ENCODE measurements at places on chromosomes 5 and 9. TPM values are rescaled to one million over a fixed set of nuclear protein-coding genes. Genes with fewer than 3 reads are reported as not detected.

Gene FAM78A
- 5.7 TPM for total RNA-seq

- DNase-seq = no peak
Measured at GRCh38 chr5:100516285-100516684, 18.9 kb upstream of the FAM174A start.

Gene PGM5
- 79.3 TPM for total RNA-seq

Gene GAPT
- 0.14 TPM for total RNA-seq

GRCh38 chr5:10352430-10353240, 860 bp upstream of the MARCHF6 start:
- no peak for DNase-seq

DNA sequence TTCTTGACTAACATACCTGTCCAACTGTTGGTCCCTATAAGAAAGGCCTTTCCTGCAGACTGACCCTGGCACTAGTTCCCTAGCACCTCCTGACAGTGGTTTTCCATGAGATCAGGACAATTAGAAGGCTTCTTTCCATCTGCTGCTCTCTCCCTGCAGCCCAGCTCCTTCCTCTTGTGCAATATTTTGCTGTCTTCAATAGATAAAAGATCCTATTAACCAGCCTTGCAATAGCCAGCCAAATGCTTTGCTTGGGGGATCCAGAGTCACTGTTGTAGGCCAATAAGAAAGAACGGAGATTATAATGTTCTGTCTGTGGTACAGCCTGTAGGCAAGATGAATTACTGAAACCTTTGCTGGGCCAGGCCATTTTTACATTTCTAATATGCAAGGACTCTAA, 18.4 kb upstream of the NME5 start:
- no peak for DNase-seq

- DNase-seq = no peak
Measured at GRCh38 chr5:8848366-8848765, 697.5 kb downstream of the SEMA5A start.

DNA sequence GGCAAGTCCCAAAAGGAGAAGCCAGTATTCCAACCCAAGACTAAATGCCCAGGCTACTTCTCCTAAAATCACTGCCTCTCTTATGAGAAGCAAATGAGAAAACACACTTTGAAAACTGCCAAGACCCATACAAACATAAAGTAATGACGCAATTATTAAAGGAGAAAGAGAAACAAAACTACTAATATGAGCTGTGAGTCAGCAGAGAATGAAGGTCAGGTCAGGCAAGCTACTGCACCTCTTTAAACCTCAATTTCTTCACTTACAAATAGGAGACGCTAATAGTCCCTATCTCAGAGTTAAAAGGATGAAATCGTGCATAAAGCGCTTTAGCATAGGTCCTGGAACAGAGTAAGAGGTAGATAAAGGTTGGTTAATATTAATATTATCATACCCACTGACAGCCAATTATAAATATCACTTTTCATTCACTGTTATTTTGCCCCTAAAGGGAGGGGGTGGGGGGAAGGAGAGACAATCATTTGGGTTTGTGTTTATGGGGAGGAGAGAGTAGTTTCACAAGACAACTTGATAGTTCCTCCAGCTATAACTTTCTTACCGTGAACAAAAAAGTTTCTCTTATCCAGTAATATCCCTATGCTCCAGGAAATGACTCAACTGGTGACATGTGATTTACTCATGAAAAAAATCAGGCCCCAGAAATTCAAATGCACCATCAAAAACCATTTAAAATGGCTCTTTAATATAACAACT, 3.6 kb downstream of the PSMB7 start:
- no peak for DNase-seq

- DNase-seq = no peak
Measured at GRCh38 chr9:114155995-114156656, 789 bp downstream of the COL27A1 start.

- no peak for DNase-seq
Measured at GRCh38 chr9:134556531-134557068, 85.0 kb upstream of the COL5A1 start.

DNA sequence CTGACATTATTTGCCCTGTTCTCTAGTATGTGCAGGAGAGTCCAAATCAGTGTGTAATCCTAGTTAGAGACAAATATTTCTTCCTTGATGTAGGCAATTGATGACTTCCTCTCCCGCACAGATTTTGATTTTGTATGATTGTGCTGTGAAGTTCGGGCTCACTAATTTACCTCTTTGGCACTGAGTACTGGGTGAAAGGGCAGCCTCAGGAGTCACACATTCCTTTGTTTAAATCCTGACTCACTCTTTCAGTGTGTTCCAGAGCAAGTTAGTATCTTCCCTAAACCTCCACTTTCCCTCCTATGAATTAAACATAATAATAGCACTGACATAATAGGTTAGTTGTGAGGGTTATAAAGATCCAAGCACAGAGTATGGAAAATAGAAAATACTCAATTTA, 269.7 kb downstream of the ISL1 start:
- DNase-seq = no peak

Gene MCTP1
- total RNA-seq = 256 TPM

Gene KLHL3
- total RNA-seq = 12.8 TPM

Gene IRX1
- total RNA-seq = 5.7 TPM

DNA sequence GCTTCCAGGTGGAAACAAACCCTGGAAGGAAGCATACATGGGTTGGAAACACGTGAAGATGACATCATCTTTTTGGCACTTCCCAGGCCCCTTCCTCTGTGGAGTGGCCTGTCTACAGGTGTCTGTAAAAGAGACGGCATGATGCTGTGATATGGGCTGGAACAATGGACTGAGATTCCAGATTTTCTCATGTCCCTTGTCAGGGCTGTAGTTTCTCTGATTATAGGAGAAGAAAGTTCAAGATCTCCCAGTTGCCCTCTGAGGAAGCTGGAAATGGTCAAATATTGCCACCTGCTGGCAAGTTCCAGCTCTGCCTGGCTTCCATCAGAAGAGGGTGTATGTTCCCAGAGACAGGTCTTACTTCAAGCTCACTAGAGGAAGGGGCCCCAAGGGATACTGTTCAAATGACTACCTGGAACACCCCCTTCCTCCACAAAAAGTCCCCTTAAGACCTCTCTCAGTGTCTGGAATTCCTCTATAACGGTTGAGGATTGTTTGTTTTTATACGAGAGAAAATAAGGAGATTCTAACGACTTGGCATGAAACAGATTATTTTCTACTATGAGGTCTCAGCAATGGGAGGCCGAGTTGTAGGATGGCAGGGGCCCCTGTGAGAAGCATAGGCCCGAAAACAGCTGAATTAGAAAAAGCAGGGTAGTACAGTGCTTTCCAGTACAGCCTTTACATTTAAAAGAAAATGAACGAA, 7.3 kb upstream of the ANXA6 start:
- no peak for DNase-seq

DNA sequence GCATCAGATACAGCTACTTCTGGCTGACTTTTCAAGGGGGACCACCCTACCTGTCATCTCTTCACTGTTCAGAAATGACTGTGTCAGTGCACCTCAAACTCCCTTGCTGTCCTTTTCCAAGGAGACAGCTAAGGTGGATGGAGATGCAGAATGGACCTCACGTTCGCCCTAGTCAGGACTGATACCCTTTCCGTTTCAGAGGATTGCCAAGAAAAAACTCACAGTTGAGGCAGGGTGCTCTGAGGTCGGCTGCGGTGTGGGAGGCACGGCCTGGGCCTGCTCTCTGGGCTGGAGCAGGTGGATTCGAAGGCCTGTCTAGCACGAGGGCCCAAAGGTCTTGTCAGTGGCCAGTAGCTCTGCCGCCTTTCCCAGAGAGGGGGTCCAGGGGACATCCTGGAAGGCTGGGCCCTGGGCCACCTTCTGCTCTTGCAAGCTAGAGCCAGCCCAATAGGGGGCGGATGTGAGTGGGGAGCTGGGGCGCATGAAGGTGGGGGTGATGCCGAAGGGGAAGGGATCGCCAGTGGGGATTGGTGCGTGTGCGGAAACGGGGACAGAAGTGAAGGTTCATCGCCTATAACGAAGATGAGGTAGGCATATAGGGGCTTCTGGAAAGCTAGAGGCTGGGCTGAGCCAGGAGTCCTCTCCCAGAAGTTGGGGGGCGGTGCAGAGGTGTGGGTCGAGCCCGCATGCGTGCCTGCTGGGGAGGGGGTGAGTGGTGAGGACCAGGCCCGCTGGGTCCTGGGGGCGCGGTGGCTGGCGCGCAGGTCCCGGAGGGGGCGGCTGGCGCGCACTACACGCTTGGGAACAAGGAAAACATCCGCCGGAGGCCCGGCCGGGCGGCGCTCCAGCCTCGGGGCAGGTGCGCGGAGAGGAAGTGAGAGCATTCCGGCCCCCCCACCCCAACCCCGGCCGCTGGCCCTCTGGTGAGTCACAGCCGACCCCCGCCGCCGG, 2.5 kb upstream of the MSMP start:
- no peak for DNase-seq

- no peak for DNase-seq
Measured at GRCh38 chr5:68250661-68251298, 35.2 kb downstream of the PIK3R1 start.

- DNase-seq = no peak
Measured at GRCh38 chr9:89483592-89484474, 14.1 kb downstream of the SEMA4D start.

DNA sequence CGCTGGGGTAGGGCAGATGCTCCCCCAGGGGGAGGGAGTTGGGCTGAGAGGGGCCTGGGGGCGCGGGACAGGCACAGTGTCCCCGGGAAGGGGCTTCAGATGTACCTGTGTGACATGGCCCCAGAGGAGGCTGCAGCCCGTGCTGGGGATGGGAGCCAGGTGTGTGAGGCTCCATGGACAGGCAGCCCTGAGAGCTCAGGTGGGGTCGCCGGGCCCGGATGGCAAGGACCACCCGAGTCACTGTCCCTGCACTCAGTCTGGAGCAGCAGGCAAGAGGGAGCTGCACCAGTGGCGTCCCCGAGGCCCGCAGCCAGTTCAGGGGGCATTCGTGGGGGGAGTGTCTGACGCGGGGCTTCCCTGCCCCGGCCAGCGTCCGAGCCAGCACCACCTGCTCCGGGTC, 18.9 kb downstream of the CCDC187 start:
- DNase-seq = no peak

DNA sequence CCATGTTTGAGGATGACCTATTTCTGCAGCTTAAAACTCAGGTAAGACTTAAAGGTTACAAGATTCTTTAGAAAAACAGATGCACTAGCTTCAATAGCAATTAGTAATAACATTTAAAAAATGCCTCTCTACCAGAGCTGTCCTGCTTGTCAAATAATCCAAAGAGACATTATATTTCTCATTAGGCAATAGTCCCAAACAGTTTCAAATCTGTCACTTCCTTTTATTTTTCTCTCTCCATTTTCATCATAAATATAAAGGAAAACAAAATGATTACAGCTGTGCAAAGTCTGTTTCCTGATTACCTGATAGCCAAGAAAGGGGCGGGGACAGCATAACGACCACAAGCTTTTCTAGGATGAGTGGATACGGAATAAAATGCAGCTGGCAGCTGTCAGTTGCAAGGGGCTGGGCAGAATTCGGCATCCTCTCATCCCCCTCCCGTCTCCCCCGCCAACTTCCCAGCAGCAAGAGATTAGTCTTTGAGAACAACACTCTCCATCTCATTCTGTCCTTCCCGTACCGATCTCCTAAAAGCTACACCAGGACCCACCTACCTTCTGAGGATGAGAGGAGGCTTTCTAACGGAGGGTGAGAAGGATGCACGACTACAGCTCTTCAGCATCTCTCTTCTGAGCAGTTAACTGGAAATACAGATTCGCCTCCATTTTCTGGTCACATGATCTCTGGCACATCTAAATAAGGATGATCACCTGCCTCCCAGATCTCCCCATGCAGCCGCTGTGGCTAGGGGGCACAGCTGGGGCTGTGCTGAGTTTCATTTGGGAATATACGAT, 72.5 kb upstream of the PCA3 start:
- DNase-seq = no peak

GRCh38 chr9:31027678-31028077, 1356.8 kb upstream of the ACO1 start:
- no peak for DNase-seq

Gene PKD2L2
- total RNA-seq = not detected

GRCh38 chr9:22142671-22143070, 133.6 kb upstream of the CDKN2B start:
- no peak for DNase-seq

DNA sequence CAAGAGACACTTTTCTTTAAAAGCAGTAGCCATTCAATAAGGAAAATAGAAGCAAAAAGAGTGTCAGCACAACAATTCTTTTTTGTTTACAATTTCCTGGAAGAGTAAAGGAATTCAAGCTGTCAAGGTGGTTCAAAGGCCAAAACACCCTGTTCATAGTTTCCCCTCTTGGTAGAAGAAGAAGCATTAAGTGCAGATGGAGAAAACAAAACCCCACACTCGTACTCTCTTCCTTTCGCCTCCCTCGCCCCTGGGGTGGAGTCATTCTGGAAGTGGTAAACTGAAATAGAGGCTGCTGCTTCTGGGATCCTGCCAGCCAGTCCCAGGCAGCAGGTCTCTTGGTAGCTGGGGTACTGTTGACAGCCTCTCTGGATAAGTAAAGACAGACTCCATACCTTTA, 105.0 kb downstream of the ANKRD55 start:
- no peak for DNase-seq

DNA sequence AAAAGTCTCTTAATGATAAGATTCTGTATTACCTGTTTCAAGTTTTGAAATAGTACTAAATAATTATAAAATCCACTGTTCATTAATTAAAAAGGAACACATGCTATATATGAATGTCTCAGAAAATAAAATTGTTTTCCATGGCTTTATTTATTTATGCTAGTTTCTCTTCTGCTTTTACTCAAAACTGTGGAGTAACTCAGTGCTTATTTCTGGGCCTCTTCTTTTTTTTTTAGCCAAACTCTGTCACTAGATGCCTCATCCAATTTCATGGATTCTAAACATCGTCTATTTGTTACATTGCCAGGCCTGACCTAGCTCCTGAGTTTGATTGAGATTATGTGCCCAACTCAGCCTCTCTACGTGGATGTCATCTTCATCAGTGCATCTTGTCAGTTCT, 1509.7 kb downstream of the MAT2B start:
- no peak for DNase-seq

GRCh38 chr9:89278997-89279739, 31.8 kb upstream of the CKS2 start:
- DNase-seq = no peak

DNA sequence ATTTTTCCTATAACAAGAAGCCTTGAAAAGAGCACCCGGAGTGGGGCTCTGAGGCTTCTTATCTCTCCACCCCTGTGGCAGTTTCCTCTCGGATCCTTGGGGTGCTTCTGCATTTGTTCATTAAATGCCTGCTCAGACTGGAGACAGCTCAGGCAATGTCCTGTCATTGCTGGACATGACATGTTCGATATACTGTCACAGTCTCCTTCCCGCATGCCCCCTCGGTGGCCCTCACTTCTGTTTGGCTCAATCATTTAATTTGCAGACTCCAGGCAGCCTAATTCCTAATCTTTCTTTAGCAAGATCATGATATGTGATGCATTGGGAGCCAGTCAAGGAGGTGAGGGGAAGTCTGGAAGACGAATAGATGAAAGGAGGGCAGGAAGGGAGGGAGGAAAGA, 37.5 kb upstream of the CPEB4 start:
- no peak for DNase-seq

- no peak for DNase-seq
Measured at GRCh38 chr5:4255441-4255840, 659.8 kb downstream of the IRX1 start.

- DNase-seq = no peak
Measured at GRCh38 chr5:133756756-133757155, 144.4 kb upstream of the FSTL4 start.

All from thoracic aorta (tissue), 2 donors.